ENCODE measurements at places on chromosomes 3 and 15.

DNA sequence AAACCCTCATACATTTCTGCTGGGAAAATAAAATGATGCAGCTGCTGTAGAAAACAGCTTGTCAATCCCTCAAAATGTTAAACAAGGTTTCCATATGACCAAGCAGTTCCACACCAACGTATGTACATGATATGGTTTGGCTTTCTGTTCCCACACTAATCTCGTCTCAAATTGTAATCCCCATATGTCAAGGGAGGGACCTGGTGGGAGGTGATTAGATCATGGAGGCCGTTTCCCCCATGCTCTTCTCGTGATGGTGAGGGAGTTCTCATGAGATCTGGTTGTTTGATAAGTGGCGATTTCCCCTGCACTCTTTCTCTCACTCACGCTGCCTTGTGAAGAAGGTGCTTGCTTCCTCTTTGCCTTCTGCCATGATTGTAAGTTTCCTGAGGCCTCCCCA lies 100.6 kb upstream of the SLC24A5 start:
- no peak for DNase-seq

DNA sequence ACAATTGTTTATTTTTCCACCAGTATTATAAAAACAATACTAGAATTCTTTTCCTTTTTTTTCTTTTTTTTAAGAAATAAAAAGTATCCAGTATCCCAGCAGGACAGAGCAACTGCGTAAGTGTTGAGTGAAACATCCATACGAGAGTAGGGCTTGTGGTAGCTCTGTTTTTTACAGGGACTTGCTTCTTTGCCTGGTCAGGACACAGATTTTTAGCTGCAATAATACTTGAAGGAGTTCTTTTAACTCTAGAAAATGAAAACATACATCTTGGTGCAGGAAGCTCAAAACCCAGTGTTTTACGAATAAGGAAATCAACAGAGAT lies 297.7 kb upstream of the NR2E3 start:
- DNase-seq = no peak

GRCh38 chr15:48478581-48478980 lies 147.4 kb downstream of the DUT start:
- no peak for DNase-seq

GRCh38 chr15:41873711-41874110 lies 20.1 kb downstream of the SPTBN5 start:
- DNase-seq = no peak

DNA sequence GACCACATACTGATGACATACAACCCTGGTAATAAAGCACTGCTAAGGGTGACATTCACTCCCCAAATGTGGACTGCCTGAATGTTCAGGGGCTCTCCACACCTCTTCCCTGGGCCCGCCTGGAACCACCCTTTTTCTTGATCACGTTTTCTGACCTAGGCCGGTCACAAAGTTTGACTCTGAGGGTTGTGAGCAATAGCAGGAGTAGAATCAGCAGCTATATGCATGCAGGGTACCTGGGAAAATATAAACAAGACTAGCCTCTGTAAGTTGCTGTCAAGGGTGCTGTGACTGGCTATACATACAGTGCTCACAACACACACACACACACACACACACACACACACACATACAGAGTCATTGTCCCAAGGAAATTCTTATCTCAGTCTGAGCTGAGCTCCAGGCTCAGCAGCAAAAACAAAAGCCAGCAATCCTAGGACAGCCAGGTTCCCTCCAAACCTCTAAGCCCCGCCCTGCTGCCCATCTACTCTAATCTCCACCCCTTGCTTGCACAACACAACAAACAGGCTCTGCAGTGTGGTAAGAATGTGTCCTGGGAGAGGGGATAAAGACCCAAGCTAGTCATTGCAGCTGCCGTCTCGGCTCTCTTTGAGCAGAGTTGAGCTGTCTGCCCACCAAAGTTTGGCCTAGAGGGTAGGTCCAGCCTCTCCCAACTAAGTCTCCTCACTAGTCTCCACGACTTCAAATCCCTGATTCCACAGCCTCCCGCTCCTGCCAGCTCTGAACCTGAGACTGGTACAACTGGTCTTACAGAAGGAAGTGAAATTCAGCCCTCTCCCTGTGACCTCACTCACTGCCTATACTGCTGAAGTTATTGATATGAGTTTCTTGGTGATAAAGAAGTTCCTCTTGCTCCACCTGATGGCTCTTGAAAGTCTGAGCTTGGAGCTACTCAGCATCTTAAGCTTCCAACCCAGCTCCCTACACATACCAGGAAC lies 2.2 kb downstream of the BMF start:
- DNase-seq = peak; percentile 44

DNA sequence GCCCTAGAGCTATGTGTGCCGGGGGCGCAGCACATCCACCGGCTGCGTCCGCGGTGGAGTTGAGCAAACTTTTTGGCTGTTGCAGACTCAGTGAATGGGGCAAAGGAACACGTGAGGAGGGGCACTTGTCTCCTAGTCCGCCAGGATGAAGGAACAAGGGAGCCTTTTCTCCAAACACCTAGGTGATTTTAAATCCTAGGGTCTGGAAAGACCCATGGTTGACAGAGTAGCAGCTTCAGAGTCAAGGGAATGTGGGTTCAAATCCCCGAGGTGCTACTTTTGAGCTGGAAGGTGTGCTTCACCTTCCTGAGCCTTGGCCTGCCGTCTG lies 648 bp downstream of the ACAN start:
- DNase-seq = no peak

- DNase-seq = no peak
These were observed 6.3 kb downstream of the TSEN2 start for GRCh38 chr3:12490547-12490946.

GRCh38 chr3:112409041-112409440 lies 76.1 kb downstream of the CD200 start:
- no peak for DNase-seq

- DNase-seq = peak; percentile 85
These were observed 560 bp downstream of the ST6GAL1 start for GRCh38 chr3:186930641-186931531.

- peak; percentile 68 for DNase-seq
These were observed 7.7 kb upstream of the SCN10A start for GRCh38 chr3:38823722-38824121.
